ENCODE measurements at places on chromosomes 6 and 20.

DNA sequence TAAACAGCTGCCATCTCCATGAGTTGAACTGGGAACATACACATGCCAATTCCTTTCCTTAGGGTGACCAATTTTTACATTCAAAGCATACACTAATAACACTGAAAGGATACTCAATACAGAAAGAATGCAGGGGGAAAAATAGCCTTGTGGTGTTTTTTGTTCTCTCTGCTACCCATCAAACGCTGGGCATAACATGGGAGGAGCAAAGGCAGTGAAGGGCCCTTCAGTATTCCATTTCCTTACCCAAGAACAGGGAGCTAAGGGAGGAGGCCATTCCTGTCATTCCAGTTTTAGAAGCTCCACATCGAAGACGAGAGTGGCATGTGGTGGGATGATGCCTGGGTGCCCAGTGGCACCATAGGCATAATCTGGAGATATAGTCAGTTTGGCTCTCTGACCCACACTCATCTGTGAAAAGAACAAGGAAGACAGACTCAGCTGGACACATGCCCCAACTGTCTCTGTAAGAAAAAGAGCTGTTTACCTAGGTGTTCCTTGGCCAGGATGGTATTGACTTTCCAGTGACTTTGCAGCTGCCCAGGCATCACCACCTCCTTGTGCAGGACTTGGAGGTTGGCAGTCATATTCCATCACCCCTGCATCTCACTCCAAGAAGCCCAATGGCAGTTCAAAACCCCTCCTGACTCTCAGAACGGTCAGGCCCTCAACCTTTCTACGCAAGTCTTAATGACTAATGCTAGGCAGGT lies 20.9 kb downstream of the FKBP1A start:
- DNase-seq = no peak

GRCh38 chr20:17681726-17682102 lies 328 bp downstream of the RRBP1 start:
- DNase-seq = no peak

GRCh38 chr6:32845384-32845884 lies 1.6 kb upstream of the PSMB8 start:
- peak; percentile 64 for DNase-seq

GRCh38 chr20:57265997-57266290 lies 497 bp downstream of the BMP7 start:
- DNase-seq = no peak

GRCh38 chr6:62371453-62372210 lies 85.6 kb upstream of the KHDRBS2 start:
- no peak for DNase-seq

DNA sequence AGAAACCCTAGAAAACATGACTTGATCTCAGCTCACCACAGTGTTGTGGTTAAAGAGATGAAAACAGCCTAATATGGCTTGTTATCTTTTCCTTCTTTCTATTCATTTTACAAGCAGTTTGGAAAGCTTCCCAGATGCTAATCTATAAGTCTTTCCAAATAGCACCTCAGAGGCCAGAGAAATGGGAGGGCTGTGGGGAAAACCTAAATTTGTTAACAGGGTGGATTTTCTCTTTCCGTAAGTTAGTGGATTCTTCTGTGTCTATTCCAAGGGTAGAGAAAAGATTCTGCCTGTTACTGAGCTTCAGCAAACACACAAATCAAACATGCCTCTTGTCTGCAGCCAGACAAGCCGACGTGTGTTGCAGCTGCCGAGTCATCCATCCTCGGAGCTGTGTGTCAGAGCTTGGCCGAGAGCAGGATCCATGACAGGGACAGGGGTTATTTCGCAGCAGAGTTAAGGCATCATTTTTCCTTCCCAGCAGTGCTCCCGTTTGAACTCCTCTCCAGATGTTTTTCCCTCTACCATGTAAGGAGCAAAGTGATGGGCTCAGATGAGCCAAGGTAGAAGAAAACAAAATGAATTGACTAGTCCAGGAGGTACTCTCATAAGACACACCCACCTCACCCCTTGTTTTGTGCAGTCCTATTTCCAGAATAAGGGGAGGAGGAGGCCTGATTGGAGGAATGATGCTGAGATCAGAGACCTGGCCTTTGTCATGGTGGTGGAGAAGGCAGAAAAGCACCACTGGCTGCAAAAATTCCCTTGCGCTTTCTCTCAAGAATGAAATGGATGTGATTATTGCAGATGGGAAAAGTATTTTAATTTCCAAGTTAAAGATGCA lies 560.0 kb downstream of the C6orf118 start:
- DNase-seq = no peak

GRCh38 chr6:133568970-133569889 lies 319.7 kb upstream of the TCF21 start:
- DNase-seq = no peak
